Stimulated activated CD4-positive, alpha-beta T cell treated with anti-CD3 and anti-CD28 coated beads, Interleukin-15, amount 100 ng/mL, for 1 hour (primary cell): ENCODE measurements at places on chromosomes 2 and 18.

GRCh38 chr18:80033181-80034067 lies 810 bp upstream of the RBFA start:
- DNase-seq = peak; percentile 46

- no peak for DNase-seq
Measured at GRCh38 chr18:13271302-13271911, 52.8 kb downstream of the LDLRAD4 start.

- no peak for DNase-seq
Measured at GRCh38 chr18:75262511-75262910, 51.9 kb downstream of the TSHZ1 start.

DNA sequence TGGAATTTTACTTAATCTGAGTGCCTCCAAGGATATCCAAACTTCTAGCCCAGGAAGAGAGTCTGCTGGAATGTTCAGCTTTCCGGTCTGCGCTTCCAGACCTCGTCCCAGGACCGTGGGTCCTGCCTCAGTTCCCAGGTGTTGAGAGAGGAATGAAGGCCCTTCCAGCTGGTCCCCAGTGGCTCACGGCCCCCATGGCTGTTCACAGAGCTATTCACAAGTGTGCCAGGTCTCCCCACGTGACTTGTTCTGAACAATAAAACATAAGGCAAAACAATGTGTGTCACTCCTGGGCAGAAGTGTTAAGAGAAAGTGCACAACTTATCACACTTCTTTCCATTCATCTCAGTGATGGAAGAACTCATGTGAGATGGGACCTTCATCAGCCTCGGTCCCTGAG lies 20.1 kb upstream of the TEX51 start:
- DNase-seq = no peak

DNA sequence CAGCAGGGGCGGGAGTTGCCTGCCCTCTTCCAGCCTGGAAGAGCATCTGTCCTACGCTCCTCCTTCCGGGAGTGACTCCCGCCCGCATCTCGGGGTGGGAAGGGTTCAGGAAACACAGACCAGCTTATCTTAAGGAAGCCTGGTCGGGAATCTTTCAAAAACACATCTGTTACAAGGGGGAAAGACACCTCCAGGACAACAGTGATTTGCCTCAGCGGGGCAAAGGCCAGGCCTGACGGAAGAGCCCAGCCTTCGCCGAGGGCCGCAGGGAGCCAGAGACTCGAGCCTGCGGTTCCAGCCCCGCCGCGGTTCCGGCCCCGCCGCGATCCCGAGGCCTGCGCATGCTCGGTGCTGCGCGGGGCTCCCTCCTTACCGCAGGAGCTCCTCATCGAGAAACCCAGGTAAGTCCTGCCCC lies 38.1 kb upstream of the TGIF1 start:
- DNase-seq = peak; percentile 15

- DNase-seq = no peak
Measured at GRCh38 chr2:148817210-148817708, 57.8 kb upstream of the KIF5C start.

DNA sequence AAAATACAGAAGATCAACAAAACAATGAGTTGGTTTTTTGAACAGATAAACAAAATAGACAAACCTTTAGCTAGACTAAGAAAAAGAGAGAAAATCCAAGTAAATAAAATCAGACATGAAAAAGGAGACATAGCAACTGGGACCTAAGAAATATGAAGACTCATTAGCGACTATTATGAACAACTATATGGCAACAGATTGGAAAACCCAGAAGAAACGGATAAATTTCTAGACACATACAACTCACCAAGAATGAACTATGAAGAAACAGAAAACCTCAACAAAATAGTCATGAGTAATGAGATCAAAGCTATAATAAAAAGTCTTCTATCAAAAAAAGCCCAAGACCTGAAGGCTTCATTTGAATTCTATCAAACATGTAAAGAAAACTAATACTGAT lies 59.3 kb downstream of the EPB41L3 start:
- DNase-seq = no peak

GRCh38 chr2:218822622-218823021 lies 9.0 kb downstream of the PRKAG3 start:
- DNase-seq = no peak

GRCh38 chr18:61402726-61403125 lies 69.5 kb downstream of the CDH20 start:
- no peak for DNase-seq

- no peak for DNase-seq
Measured at GRCh38 chr2:240494194-240494793, 58.8 kb downstream of the GPC1 start.

DNA sequence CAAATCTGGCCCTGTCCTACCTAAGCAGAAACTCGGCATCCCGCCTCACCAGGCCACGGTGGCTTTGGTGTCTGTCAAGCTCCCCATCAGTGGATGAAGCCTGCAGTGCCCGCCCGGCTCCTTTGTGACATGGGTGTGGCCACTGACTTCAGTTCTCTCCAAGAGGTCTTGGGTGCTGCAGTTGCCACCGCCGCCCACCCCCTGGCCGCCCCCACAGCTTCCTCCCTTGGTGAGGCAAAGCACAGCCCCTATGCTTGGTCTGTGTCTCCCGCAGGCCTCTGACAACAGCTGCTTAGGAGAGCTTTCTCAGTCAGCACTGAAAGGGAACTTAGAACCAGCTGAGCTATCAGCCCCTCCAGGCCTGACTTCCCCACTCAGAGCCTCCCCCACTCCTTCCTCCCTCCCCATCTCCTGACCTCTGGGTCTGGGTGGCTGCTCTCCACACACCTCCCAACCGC lies 22.9 kb upstream of the GPR55 start:
- DNase-seq = no peak

DNA sequence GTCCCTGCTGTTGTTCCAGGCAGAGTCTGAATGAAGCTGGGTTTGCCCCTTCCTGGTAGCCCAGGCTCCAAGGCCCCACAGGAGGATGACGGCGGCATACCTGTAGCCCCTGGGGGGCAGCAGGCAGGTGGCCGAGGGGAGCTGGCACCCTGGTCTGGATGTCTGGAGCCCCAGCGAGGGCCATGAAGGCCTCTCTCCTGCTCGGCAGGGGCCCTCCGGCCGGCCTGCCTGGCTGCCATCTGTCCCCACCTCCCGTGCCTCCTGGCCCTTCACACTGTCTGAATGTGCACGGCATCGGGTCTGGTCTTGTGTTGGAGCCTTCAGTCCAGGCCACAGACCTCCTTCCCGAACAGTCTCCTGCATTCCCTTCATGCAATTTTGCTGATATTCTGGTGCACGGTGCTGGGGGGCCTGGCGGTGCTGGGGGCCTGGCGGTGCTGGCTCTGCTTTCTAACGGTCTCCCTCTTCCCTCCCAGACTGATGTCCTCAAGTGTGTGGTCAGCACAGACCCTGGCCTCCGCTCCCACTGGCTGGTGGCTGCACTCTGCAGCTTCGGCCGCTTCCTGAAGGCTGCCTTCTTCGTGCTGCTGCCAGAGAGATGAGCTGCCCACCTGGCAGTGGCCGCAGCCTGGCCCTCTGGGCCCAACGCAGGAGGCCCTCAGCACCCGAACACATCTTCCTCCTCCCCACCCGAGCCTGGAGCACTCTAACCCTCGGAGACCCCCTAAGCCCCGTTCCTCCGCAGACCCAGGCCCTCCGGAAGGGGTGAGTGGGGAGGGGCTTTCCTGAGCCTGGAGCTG lies 13.5 kb downstream of the BOK start:
- no peak for DNase-seq

GRCh38 chr18:60113396-60113795 lies 213.6 kb downstream of the PMAIP1 start:
- no peak for DNase-seq

DNA sequence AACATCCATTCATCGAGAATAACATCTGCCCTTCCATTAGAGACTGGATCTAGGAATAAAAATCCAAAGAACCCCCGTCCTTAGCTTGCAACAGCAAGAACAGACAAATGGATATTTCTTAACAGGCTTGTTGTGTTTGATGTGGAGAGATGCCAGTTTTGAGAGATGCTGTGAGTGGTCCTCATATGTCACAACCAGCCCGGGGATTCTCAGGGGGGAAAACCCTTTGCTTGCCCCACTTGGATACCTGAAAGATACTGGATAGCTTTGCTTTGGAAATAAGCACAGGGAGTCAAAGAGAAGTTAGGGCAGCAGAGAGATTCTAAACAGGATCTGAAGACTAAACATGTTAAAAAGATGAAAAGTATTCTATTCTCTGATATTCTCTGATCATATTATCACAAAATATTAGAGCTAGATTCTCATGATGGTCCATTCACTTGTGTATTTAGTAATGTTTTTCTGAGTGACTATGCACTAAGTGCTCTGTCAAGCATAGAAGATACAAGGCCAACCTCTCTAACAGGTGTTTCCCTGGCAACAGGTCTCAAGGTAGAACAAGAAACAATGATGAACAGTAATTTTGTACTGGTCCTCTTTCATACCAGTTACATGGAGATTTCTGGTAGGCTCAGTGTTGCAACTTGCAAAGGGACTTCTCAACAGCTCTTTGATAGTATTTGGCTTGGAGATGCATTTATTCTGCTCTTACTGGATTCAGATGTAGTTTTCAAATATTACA lies 348.2 kb downstream of the MYCN start:
- DNase-seq = no peak

DNA sequence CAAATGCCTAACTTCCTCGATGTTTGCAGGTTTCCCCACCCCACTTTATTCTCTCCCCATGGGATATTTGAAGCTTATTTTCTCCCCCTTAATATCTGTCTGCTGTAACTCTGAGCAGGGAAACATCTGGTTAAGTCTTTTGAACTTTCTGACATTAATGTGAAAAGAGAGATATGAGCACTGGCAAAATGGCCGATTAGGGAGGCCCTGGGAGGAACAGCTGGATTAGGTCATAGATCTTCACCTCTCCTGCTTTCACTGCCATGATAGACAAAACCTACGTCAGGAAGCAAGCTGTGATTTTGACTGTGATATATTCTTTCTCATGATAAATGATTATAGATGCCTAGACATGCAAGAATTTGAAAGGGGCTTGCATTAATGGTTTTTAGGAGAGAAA lies 43.6 kb downstream of the LYPD6B start:
- no peak for DNase-seq
